Epithelial cell of proximal tubule (primary cell): ENCODE measurements at places on chromosomes 7 and 10. TPM values are rescaled to one million over a fixed set of nuclear protein-coding genes. Genes with fewer than 3 reads are reported as not detected.
A peak's percentile ranks its signal among the peaks of the same experiment; 100 is the strongest.

GRCh38 chr10:27719052-27719451 lies 26.6 kb downstream of the MKX start:
- DNase-seq, result no peak

DNA sequence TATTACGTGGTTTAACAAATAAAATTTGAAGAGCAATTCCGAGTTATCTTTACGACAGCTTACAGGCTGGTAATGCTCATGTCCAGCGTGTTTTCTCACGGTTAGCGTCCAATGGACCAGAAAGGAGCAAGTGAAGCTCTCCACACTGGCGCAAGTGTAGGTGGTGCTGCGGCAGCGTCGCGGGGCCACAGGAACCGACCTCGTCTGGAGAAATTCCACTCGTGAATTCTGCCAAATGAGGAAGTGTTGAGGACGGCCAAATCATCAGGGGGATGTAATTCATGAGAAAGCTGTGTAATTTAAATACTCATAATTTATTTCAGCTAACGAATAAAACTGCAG lies 350 bp upstream of the ZNF37A start:
- no peak for DNase-seq

The MEOX2 gene
- total RNA-seq, result not detected in 2 replicates

The CTAGE8 gene
- total RNA-seq, result 9.5 TPM in 1 of 2 replicates, not detected in the other

GRCh38 chr7:67896721-67897120 lies 900.1 kb downstream of the TYW1 start:
- DNase-seq, result no peak

DNA sequence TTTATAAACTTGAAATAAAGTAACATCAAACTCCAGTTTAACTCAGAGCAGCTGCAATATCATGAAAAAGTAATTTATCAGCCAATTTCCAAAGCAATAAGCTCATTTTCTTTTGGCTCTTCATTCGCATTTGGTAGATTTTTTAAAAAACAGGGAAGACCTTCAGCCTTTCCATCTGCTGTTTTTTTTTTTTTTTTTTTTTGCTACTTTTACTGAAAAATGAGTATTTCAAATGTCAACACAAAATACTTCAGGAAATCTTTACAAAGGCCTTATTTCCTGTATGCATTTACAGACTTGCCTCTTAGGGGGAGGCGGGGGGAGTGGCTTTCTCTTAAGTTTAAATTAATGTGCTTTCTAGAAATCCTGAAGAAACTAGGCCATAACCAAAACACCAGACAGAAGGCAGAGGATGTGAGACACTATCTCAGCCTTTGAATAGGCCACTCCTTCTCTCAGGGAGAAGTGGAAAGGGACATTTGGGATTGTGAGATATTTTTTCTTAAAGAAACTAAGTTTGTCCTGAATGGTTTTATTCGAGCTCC lies 91.8 kb downstream of the COL28A1 start:
- no peak for DNase-seq

DNA sequence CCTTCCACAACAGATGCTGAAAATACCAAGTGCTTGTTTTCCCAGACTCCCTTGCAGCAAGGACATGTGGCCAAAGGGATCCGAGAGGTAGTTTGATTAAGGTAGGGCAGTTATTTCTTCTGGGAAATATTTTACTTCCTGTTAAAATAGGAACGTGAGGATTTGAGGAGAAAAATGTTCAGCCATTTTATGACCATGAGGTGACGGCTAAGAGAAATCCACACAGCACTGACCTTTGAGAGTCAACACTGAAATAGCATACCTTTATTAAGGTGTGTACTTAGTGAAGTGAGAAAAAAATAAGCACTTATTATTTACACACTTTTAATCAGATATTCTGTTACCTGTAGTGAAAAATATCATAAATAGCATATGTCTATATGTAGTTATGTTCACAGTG lies 133.9 kb downstream of the PPP1R3A start:
- DNase-seq, result no peak

The LIPF gene
- not detected in 2 replicates for total RNA-seq

The GRK5 gene
- 2.5 and 2.8 TPM in 2 replicates for total RNA-seq

DNA sequence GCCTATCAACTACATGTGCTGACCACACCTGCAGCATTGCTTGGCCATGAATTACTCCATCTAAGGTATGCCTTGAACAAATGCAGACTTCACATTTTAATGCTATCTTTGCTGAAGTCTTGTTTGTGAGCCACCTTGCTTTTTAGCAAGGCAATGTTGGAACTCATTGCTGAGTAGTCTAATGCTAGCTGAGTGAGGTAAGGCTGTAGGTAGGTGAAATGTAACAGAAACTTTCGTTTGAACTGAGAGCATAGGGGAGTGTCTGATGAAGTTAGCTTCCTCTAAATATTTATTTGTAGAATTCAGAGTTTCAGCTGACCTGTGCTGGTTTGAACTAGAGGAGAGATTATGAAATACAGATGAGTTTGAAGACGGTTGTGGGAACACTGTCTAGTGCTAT lies 238.5 kb downstream of the SEMA3A start:
- DNase-seq, result no peak

The VSIR gene
- 4.4 and 8.6 TPM in 2 replicates for total RNA-seq

The ARF5 gene
- total RNA-seq, result 252 and 276 TPM in 2 replicates

GRCh38 chr10:79176052-79176501 lies 107.3 kb downstream of the ZMIZ1 start:
- no peak for DNase-seq

DNA sequence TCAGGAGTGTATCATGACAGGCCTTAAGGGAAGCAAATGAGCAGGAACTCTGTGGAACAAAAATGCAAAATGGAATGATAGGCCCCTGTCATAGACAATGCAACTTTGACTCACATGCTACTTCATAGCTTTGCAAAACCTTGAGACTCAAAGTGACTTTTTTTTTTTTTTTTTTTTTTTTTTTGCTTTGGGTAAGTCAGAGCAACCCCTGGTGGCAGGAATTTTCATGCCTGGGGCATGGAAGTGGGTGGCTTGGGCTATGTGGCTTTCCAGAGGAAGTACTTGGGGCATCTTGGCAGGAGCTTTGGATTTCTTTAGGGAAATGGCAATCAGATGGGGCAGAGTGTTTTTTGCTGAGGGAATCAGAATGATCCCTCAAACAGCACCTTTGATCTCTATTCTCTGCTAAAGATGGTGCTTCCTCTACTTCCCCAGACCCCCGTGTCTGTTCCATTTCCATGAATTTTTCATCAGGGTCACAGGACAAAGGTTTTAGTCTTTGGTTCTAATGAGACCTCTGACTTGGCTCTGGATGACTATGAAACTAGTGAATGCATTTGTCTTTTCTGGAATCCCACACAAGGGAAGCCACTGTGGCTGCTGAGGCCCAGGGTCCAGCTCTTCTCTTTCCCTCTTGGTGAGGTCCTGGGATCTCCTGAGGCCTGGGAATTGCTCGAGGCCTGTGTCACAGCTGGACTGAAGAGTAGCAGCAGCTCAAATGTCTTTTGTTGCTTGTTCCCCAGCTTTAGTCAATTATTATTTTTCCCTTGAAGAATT lies 62.8 kb downstream of the TACC2 start:
- DNase-seq, result peak; percentile 38

- no peak for DNase-seq
These were observed 29.9 kb upstream of the PDCD4 start for GRCh38 chr10:110841767-110842267.

GRCh38 chr7:150372271-150373048 lies 3.8 kb downstream of the REPIN1 start:
- no peak for DNase-seq

The ADARB2 gene
- under 0.01 and 0.63 TPM in 2 replicates for total RNA-seq

The ASB4 gene
- 0.17 TPM in 1 of 2 replicates, not detected in the other for total RNA-seq

GRCh38 chr10:17857040-17857439 lies 47.9 kb downstream of the MRC1 start:
- no peak for DNase-seq

DNA sequence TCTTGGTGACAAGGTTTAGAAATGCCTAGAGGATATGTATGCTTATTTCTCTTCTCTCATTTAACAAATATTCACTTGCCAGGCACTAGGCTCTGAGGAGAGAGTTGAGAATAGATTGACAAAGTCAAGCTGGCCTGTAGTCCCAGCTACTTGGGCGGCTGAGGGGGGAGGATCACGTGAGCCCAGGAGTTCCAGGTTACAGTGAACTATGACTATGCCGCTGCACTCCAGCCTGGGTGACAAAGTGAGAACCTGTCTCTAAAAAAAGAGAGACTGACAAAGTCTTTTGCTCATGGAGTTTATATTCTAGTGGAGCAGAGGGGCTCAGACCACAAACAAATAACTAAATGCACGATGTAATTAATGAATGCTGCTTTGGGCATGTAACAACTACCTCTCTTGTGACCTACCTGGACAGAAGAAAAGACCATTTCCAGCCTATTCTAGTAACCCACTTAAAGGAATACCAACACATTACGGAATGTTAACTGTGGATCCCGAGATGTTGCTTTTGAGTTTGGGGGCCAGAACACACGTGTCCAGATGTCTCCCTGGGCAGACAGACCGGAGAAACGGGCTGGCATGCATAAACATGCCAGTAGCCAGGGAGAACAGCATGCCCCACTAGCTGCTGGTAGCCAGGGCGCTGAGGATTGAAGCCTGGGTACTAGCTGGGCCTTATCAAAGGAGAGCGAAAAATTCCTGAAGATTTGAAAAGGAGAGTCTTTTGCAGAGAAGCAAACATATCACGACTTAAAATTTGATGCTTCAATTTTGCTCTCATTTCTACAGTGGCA lies 2.6 kb upstream of the BMPR1A start:
- no peak for DNase-seq

The PNLIPRP1 gene
- not detected in 2 replicates for total RNA-seq

DNA sequence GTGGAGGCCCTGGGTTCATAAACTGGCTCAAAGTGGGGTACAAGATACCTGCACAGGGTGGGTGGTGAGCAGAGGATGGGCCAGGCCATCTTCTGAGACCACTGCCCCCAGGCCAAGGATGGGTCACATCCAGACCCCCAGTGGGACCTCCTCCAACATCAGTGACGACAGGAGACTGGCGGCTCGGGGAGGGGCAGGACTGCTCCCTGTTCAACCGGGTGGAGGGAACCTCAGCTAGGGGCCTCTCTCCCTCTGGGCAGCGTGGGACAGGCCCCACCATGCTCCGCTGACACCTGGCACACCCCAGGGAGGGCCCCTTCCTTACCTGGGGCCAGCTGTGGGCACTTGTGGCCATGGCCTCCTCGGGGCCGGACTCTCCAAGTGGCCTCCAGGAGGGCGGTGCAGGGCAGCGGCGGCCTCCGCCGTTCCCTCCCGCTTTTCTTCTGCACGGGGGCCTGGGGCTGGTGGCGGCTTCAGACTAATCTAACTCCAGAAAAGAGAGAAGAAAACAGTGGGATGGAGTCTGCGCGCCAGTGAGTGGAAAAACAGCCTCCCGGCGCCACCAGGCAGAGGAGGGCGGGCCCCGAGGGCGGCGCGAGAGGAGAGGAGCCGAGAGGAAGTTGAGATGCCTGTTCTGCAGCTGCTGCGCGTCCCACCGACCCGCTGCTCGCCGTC lies at the start of gene CALHM2:
Gene CALHM2, minus strand, starts transcription at position 540 of the 675 bp plus-strand sequence. CDS start 2,429 bp downstream, outside the sequence.
- no peak for DNase-seq

GRCh38 chr10:11381023-11381422 lies 230.4 kb downstream of the USP6NL start:
- DNase-seq, result no peak

The FBXL13 gene
- total RNA-seq, result 0.51 and 1.6 TPM in 2 replicates

- DNase-seq, result no peak
These were observed 77.2 kb upstream of the PALS2 start for GRCh38 chr7:24496036-24496435.

The CCDC201 gene
- not detected in 2 replicates for total RNA-seq

DNA sequence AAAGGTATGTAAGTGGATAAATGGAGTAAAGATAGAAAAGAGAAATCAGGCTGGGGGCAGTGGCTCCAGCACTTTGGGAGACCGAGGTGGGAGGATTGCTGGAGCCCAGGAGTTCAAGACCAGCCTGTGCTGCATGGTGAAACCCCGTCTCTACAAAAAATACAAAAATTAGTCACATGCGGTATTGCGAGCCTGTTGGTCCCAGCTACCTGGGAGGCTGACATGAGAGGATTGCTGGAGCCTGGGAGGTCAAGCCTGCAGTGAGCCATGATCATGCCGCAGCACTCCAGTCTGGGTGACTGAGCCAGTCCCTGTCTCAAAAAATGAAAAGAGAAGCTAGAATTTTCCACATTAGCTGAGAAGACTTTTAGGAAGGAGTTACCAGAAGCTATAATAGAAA lies 14.8 kb downstream of the LCOR start:
- DNase-seq, result no peak

The SH2B2 gene
- total RNA-seq, result 3.8 and 13.6 TPM in 2 replicates

- no peak for DNase-seq
These were observed 6.5 kb upstream of the ERLIN1 start for GRCh38 chr10:100192350-100192749.

The LDB3 gene
- total RNA-seq, result not detected in 2 replicates

The SLC39A12 gene
- not detected in 2 replicates for total RNA-seq

DNA sequence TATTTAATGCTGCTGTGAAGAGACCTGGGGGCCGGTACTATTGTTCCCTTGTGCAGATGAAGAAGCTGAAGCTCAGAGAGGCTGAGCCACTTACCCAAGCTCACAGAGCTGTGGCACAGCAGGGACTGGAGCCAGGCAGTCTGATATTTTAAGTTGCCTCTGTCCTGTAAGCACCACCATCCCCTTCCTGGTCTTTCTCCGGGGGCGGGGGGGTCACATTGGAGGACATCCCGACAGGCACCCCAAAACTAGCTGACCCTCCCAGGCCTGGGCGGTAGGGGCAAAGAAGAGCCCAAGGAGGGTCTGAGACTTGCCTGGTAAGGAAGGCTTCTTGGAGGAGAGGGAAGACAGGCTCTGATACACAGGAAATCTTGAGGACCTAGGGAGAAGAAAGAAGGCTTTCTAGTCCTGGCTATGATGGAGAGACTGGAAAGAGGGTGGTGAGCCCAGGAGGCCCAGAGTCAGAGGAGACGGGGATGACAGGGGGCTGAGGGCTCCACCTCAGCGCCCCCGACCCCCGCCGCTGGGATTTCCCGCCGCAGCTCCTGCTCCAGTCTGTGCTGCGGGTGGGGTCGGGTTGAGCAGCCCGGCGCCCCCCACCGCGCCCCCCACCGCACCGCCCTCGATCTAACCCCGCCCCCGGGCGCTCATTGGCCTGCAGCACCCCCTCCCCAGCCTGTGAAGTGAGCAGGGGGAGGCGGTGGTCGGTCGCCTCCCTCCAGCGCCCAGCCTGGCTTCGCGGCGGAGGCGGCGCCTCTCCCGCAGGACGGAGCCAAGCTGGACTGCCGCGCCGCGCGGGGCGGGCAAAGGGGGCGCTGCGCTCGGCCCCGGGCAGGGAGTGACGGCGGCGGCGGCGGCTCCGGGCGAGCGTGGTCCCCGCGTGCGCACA lies at the start of gene ADCYAP1R1:
Gene ADCYAP1R1, plus strand, starts transcription at position 711 of the 889 bp plus-strand sequence. CDS start 10,957 bp downstream, outside the sequence.
- DNase-seq, result no peak

- DNase-seq, result no peak
These were observed 21.0 kb downstream of the ANKRD30A start for GRCh38 chr10:37146443-37146842.

DNA sequence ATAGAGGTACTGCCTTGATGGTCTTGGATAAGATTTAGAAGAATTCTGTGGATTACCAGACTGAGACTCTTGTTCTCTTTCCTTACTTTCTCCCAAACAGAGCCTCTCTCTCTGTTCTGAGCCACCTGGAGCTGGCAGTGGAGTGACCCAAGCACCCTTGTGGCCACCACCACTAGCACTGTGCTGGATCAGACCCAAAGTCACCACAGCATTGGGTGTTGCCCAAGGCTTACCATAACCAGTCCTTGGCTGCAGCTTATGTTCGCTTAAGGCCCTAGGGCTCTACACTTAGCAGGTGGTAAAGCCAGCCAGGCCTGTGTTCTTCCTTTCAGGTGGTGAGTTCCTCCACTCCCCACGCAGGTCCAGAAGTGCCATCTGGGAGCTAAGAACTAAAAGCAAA lies 79.8 kb downstream of the SEM1 start:
- DNase-seq, result no peak

The ZNF92 gene
- 9.0 and 13.0 TPM in 2 replicates for total RNA-seq

- DNase-seq, result peak; percentile 93
These were observed 47.7 kb downstream of the LRGUK start for GRCh38 chr7:134174795-134175261.
